ENCODE measurements at places on chromosomes 7 and 10.

GRCh38 chr10:28181478-28182096 is 121.3 kb downstream of the MPP7 start:
- DNase-seq, result no peak

DNA sequence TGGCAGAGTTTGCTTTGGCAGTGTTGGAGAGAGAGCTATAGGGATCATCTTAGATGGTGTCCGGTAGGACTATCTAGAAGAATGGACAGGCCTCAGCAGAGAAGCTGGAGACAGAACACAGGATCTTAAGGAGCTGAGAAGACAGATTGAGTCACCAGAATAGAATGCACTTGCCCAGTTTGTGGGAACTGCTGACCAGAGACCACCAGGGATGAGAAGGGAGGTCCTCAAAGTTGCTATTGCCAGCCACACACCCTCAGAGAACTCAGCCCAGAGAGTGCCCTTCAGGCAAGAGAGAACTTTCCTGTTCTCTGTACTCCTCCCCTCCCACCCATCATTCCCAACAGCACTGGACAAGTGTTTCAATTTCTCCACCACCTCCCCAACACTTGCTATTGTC is 25.3 kb upstream of the GALNT11 start:
- no peak for DNase-seq

- DNase-seq, result no peak
These were observed 36.2 kb downstream of the LAMB1 start for GRCh38 chr7:107966711-107967110.

DNA sequence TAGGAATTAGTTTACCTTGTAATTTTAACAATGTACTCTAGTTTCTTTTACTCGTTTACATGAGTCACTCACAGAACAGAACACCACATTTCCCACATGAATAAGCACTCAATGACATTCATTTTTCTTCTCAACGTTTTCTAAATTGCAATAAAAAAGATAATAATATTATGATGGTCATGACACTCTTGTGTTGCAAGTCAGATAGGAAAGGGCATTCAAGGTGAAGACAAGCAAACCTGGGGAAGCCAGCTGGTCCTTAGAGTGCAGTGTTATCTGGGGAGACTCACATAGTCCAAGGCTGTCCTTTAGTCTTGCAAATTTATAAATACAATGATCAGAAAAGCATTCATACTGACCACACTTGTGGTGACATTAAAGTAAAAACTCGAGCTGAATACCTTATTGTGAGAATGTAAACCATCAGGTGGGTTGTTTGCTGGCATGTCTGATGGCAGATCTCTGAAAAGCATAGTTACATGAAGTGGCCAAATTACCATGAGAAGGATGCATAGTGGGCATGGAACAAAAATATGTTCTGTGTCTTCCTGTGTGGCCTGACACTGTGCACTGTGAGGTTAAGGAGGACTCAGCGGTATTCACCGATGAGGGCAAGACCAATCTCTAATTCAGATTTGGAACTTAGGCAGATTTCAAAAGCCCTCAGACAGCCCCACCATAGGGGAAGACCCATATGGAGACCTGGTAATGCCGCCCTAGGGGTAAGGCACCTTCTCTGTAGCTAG is 158.9 kb upstream of the ASAH2 start:
- DNase-seq, result no peak

DNA sequence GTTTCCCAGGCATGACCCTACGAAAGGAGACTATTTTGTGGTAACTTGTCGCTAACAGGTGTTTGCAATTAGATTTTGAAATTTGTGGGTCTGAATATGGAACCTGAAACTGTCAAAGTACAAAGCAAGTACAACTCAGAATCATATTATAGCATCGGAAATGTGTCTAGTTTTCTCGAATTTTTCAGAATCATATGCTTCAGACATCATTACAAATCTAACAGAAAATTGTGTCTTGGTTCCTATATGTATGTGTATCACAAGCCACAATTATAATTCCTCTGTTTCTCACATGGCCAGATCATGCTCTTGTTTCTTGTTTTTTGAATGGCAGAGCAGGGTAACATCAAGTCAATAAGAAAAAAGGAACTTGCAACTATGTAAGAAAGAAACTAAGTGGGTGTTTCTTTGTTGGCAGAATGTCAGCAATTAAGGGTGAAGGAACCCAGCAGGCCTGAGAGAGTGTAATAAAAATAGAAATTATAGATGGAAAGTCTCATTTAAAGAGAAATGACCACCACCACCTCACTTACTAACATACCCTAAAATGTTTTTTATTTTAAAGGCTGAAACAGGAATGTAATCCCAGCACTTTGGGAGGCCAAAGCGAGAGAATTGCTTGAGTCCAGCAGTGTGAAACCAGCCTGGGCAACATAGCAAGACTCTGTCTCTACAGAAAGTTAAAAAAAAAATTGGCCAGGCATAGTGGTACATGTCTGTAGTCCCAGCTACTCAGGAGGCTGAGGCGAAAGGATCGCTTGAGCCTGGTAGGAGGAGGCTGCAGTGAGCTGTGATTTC is 51.3 kb downstream of the PRTFDC1 start:
- no peak for DNase-seq

- DNase-seq, result no peak
These were observed 32.2 kb upstream of the ZNF438 start for GRCh38 chr10:31063841-31064240.

DNA sequence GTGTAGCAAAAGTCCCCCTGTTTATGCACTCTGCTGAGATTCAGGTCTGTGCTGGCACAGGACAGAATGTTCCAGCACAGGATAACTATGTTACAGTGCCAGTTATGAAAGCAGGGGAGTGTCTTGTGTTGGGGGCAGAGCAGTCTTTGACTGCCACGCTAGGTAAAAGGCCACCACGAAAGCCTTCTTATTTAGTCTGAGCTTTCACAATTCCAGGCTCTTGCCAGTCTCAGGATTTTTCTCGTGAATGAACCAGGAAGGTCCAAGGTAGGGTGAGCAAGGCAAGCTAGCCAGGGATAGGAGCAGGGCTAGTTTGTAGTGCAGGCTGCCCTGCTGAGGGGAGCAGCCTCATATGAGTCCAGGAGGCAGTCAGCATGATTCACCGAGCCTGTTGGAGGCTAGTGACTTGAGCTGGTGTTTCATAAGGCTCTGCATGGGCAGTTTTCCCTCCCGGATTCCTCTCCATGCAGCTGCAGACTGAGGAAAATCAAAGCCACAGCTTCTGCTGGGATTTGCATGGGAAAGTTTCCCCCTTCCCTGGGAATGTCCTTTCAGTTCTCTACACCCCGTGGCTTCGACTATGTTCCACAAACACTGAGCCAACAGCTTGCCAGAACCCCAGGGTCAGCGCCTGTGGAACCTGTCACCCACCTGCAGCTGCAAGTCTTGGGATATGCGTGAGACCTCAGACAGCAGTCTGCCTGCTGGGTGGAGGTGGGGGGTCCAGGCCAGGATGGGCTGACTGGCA is 112.3 kb downstream of the JCAD start:
- DNase-seq, result no peak

GRCh38 chr7:151626422-151627115 is 106.9 kb upstream of the RHEB start:
- peak; percentile 6 for DNase-seq

DNA sequence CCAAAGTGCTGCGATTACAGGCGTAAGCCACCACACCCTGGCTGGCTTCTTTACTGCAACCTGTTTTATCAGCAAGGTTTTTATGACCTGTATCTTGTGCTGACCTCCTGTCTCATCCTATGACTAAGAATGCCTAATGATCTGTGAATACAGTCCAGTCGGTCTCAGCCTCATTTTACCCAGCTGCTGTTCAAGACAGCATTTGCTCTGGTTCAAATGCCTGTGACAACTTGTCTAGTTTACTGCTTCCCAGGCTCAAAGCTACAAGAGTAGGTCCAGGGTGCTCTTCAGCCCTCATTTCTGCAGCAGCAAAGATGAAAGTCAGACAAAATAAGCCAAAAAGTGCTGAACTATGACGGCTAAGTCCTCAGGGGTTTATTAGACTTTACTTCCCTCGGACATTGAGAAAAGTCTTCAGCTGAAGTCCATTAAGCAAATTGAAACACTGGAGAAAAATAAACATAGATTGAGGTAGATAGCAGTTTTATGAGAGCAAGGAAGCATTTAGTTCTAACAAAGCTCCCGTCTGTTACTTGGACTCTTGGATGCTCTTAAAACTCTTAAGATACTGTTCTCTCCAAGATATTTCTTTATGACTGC is 12.5 kb upstream of the LYZL1 start:
- DNase-seq, result no peak

DNA sequence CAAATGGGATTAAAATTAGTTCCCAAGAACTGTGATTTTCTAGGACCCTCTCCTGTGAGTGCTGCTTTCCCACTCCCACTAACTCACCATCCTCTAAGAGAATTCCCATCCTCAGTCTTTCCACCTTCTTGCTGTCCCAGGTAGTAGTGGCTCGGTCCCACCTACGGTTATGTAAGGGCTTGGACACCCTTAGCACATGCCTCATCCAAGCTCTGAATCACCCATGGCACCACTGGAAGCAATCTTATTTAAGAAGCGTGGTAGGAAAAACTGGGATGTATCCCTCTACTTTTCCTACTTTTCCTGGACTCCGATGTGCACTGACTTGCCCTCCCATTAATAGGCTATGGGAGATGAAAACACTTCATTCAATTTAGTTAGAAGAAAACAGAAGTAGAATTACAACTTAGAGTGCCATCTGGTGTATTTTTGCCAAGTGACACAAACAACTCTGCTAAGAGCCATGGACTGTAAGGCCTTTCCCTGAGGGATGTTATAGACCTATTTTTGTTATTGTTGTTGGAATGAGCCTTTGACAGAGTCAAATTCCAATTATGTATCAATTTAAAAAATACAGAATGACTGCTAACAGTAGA is 13.7 kb upstream of the ANKRD22 start:
- no peak for DNase-seq

DNA sequence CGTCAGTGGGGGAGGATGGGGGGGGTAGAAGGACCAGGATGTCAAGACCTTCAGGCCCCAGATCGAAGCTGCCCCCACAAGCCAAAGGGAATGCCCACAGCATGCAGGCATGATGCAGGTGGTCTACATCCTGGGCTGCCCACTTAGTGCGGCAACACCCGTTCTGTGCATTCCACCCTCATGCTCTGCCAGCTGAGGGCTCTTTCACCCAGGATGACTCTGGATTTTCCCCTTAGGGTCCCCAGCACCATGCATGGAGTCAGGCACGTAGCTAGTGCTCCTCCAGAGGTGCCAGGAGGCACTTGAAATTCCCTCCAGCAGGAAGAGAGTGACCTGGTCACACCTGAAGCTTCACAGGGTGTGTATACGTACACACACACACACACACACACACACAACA is 66.2 kb downstream of the SH3PXD2A start:
- DNase-seq, result no peak

DNA sequence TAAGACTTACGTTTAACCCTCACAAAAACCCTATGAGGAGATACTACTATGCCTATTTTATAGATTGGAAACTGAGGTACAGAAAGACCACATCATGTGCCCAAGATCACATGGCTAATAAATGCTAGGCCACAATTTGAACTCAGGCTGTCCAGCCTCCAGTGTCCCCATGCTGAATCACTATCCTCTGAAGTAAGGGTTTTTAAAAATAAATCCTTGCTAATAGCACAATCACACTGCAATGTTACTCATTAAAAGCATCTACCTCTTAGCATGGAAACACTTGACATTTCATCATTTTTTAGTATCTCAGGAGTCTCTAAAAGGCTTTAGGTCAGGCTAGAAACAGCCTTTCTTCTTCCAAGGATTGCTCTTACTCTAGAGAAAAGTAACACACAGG is 50.0 kb upstream of the PPP1R3C start:
- no peak for DNase-seq

DNA sequence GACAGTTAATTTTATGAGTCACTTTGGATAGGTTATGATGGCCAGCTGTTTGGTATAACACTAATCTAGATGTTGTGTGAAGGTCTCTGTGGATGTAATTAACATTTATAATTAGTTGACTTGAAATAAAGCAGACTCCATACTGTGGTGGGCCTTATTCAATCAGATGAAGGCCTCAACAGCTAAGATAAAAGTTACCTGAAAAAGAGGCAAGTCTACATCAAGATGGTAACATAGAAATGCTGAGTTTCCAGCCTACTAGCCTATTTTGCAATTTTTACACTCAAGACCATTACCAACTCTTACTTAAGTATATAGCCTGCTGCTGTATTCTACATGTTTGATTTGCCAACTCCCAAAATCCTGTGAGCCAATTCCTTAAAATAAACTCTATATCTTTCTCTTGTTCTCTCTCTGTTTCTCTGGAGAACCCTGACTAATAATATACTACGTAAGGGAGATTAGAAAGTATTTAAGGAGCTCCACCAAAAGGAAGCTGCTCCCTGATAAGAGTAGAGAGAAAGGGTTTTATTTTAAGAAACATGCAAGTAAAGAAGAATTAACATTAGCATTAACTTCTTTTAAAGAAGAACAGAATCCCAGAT is 42.7 kb downstream of the ZNF438 start:
- no peak for DNase-seq

- no peak for DNase-seq
These were observed 69.3 kb downstream of the APBB1IP start for GRCh38 chr10:26507441-26507840.

DNA sequence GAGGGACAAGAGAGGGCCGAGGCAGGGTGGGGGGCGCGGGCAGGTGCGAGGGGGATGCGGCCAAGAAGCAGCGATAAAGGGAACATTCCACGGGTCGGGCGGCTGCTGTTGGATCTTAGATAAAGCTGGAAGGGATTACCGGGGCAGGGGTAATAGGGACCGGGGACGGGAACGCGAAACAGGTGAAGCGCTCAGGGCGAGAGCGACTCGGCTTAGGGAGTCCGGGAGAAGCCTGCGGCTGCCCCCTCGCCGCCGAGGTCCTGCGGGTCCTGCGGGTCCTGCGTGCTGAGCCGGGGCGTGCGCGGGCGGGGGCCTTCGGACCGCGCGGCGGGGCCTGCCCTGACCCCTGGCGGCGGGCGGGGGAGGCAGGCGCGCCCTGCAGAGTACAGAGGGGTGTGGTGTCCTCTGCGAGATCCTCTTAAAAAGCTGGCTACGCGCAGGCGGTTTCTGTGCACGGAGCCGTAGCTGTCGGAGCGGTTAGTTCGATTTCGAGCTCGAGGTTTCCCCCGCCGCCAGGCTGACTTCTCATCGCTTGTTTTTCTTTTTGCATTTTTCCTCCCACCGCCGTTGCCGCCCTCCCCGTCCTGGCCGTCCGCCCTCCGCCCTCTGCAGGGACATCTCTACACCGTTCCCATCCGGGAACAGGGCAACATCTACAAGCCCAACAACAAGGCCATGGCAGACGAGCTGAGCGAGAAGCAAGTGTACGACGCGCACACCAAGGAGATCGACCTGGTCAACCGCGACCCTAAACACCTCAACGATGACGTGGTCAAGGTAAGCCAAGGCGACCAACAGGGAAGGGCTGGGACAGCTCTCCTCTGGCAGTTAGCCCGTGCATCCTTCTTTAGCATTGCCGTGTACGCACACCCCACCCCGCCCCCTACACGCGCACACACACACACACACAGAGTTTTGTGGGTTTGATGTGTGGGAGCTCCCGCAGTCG is 1.4 kb downstream of the CAV1 start:
- peak; percentile 45 for DNase-seq

DNA sequence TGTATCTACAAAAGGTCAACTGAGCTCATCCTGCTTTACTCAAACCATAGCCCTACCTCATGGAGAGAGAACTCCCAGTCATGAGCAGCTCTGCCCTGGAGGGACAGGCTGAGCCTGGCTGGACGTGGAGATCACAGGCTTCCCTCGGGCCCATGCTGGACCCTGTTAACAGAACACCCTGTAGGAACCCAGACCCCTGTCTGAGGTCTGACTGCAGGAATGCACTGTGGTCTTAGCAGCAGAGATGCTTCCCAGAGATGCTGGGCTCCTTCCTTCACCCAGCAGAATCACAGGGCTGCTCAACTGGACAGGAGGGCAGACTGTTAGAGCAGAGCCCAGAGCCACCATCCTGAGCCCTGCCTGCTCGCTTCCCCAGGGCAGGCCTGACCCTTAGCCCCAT is 814 bp downstream of the TMEM72 start:
- DNase-seq, result no peak

Data from stimulated activated CD8-positive, alpha-beta memory T cell treated with anti-CD3 and anti-CD28 coated beads, Interleukin-15, amount 100 ng/mL, for 48 hours (primary cell).